ENCODE measurements at places on chromosomes 1 and 21.

- DNase-seq: peak; percentile 69
Measured at GRCh38 chr1:20184997-20185833, 681 bp upstream of the UBXN10 start.

GRCh38 chr1:176364236-176364905, 98.6 kb upstream of the PAPPA2 start:
- DNase-seq: no peak

DNA sequence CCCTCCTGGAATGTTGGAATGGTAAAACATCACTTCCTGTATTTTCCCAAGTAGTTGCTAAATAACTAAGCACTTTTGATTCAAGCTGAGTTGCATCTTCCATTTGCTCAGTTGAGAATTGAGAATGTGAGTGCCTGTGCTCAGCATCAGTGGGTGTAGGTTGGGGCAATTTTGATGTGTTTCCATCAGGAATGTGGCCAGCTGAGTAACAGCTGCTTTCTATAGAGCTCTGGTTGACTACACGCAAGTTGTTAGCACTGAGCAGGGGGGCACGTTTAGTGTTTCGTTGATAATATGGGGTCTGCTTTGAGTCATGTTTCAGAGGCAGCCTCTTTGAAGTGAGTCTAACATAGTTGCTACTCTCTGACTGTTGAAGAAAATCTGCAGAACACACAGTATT, 41.5 kb downstream of the LRRC53 start:
- DNase-seq: no peak

DNA sequence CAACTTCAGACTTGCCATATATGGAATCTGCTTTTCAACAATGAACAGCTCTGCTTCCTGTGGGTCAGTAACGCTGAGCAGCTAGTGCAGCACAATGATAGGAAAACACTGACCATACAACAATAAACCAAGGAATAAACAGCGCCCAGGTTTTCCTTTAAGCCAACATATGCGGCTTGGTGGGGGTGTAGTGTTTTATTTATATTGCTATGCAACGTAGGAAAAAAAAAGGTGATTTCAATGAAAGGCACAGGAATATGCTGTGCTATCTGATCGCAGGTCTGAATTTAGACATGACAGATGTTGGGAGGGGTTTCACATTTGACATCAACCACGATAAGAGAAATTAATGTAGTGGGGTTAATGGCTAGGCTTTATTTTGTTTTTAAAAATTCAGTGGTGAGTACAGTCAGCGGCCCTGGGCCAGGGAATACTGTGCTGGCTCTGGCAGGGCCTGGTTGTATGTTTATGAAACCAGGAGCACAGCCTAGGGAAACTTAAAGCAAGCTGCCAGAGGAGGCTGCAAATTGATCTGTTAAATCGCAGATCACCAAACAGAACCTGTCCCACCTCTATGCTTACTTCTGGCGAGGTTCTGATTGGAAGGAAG, 4.3 kb downstream of the TSPAN2 start:
- no peak for DNase-seq

GRCh38 chr1:19374926-19375325, 62.8 kb downstream of the SLC66A1 start:
- DNase-seq: no peak

DNA sequence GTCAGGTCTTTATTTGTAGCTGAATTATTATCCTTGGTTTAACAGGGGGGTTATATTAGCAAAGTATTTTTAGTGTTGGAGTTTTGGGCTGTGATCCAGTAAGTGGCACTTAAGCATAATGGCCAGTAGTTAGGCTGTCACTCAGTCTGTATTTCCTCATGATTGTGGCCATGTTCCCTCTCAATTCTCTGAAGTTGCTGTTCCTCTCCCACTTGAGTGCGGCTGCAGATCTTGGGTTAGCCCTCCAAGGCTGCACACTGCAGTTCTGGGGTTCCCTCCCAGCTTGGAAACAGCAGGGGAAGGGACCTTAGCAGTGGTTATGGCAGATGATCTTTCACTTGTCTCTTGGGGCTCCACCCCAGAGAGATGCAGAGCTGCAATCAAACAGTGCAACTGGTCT, 23.2 kb upstream of the DENND1B start:
- DNase-seq: no peak

- no peak for DNase-seq
Measured at GRCh38 chr1:228913626-228914414, 178.5 kb downstream of the RHOU start.

DNA sequence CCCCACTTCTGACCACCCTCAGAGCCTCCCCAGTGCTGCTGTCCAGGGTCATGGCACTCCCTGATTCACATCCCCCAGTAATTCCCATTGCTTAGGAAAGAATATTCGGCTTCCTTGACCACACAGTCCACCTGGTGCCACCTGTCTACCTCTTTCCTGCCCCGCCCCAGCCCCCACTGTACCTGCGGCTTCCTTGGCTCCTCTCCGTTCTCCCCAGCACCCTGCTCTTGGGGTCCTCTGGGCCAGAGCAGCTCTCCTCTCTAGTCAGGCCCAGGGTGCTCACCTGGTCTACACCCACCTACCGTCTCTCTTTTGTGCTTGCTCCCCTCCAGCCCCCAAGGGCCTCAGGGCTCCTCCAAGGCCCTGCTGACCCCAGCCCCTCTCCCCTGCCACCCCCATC, 142.6 kb downstream of the PEX14 start:
- no peak for DNase-seq

DNA sequence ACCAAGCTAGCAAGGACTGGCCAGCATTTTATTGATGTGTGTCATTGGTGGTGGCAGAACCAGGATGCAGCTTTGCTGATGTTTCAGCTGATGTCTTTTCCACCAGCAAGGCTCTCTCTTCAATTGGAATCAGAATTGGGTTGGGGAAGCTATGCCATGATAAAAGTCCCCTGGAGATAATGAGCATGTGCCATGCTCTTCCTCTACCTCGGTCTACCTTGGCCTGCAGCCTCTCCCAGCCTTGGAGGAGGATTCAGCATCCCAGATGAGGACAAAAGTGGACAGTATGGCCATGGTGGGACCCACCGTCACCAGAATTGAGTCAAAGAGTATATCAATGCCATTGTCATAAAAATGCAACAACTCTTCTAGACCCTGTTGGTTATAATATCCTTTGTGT, 8.6 kb downstream of the AVPR1B start:
- no peak for DNase-seq

- DNase-seq: no peak
Measured at GRCh38 chr21:15094706-15095105, 29.9 kb upstream of the NRIP1 start.

DNA sequence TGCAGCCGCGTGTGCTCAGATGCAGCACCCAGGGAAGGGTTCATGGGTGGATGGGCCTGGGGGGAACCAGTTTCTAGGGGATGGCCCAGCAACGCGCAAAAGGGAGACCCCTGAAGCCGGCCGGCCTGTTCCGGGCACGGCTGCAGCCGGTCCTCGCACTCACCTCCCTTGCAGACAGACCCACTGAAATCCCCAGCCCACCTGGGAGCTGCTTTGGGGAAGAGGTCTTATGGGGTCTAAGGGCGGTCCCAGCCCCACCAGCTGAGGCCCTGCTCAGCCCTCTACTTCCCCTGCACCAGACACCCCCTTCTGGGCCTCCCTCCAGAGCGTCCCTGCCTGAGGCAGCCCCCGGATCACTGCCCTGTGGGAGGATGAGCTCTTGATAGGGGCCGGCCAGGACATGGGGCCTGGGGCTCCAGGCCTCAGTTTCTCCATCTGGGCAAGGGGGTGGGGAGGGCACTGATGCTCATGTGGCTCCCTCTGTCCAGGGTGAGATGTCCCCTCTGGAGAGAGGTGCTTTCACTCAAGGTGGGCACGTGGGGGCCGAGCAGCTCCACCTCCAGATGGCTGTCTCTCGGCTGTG, 20.0 kb upstream of the TTC34 start:
- DNase-seq: no peak

DNA sequence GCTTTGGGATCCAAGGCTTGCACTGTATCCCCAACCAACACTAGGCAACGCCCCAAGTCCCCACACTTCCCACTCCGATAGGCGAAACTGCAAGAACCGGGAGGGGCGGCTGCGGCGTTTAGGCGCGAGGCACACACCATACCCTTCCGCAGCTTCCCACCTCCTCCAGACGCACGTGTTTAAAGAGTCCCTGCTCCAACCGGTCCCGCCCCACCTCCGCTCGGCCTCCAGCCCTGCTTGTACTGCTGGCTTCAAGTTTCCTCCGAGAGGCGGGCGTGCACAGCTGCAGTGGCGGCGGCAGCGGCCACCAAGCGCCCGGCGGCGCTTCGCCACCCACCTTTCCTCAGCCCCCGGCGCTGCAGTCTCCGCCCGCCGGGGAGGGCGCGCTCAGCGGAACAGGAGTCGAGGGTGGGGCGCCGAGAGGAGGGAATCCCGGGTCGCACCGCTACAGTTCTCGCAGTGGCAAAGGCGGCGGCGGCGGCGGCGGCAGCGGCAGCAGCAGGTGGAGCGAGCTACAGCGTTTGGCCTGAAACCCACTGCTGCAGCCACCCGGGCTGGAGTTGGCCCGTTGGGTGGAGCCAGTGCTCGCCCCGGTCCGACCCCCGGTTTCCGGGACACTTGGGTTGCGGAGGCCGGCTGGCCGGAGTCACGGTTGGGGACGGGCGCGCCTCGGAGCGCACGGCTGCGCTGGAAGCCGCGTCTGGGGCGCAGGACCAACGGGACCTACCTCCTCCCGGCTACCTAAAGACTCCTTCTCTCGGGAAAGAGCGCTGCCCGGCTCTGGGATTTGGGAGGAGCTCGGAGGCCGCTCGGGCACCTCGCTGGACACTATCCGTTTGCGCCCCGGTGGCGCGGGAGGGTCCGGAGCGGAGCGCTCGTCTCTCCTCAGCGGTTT, at the start of gene CNIH3:
CNIH3 (plus strand) TSS at position 457 of the 895 bp plus-strand sequence. CDS start 858 bp downstream, outside the sequence.
- DNase-seq: no peak

GRCh38 chr1:221203224-221204054, 324.2 kb downstream of the HLX start:
- DNase-seq: peak; percentile 62

DNA sequence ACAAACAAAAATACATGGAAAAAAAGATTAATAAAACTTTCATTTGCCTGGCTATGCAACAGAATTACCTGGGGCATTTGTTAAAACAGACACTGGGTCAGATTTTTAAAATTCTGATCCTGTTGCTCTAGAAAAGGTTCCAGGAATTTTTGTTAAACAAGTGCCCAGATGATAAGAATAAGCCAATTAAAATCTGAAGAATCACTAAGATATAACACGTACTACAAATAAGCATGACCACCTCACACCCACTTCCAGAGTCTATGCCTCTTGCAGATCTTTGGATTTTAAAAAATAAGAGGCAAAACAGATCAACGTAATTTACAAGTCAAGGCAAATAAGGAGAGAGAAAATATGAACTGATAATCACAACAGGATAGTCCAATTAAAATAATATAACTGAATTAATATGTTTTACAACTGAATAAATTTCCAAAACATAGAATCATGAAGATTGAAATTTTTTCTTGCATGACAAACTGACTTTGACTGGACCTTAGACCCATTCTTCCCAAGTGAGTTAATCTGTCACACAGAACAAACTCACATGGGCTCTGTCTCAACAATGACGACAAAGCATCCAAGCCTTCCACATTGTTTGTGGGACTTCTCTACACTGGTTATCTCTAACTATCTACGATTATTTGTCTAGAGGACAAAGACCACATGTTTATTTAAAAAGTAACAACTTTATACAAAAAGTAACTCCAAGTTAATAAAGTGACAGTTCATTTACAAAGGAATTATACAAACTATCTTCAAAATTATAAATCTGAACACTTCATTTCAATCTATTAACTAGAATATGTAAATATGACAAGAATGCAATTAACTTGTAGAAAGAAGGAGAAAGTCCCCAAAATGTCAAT, 56.9 kb downstream of the COP1 start:
- no peak for DNase-seq

- DNase-seq: no peak
Measured at GRCh38 chr1:64006276-64007051, 197.0 kb upstream of the UBE2U start.

DNA sequence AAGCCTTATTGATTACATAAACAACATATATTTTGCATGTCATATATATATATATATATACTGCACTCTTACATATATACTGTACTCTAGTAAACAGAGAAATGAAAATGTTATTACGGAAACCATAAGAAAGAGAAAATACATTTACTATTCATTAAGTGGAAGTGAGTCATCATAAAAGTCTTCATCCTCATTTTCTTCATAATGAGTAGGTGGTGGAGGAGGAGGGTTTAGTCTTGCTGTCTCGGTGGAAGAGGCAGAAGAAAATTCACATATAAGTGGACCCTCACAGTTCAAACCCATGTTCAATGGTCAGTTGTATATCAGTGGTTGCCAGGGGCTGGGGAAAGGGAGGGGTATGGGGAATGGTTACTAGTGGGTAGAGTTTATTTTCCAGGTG, 8.0 kb upstream of the IFNLR1 start:
- DNase-seq: no peak

DNA sequence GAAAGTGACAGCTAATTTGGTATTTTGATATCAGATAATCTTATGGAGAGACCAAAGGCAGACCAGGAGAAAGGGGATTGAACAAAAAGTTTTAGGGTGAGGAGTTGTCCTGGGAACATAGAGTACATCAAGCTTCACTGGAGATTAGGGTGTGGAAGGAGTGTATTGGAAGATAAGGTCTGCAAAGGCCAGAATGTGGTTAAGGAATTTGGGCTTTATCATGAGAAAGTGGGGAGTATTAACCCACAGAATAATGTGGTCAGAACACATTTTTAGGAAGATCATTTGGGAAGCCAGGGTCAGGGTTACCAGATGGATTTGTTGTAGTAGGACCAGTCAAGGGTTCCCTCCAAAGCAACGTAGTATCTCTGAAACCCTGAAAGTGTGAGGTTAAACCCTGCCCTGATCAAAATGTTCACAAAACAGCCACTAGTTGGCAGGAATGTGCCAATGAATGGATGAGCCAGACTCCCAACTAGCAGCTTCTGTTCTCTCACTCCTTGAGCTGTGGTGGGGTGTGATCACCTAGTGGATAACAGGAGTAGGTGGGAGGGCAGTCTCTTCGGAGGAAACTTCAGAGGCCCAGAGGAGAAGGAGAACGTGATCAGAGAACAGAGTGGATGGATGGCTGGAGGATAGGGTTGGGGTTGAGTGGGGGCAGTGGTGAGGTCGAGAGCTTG, 35.8 kb downstream of the SLC2A1 start:
- DNase-seq: peak; percentile 74

DNA sequence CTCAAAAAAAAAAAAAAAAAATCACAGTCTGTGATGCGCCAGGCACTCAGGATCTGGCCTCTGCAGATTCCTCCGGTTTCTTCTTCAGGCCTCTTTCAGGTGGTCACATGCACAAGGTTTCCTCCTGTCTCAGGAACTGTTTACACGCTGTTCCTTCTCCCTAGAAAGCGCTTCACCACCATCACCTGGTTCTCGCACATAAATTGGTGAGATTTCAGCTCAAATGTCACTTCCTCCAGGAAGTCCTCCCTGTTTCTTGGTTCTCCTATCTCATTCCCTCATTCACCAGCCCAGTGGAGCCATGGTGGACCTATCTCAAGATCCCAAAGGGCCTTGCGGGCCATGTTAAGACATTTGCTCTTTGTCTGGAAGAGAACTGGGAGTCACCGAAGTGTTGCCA, 26.7 kb downstream of the HMGN2 start:
- DNase-seq: no peak
